ENCODE measurements at places on chromosomes 5 and 9.

GRCh38 chr5:79774171-79774854 lies 84.7 kb downstream of the CMYA5 start:
- no peak for DNase-seq

GRCh38 chr5:178849316-178849715 lies 10.4 kb upstream of the ZNF354B start:
- DNase-seq: no peak

DNA sequence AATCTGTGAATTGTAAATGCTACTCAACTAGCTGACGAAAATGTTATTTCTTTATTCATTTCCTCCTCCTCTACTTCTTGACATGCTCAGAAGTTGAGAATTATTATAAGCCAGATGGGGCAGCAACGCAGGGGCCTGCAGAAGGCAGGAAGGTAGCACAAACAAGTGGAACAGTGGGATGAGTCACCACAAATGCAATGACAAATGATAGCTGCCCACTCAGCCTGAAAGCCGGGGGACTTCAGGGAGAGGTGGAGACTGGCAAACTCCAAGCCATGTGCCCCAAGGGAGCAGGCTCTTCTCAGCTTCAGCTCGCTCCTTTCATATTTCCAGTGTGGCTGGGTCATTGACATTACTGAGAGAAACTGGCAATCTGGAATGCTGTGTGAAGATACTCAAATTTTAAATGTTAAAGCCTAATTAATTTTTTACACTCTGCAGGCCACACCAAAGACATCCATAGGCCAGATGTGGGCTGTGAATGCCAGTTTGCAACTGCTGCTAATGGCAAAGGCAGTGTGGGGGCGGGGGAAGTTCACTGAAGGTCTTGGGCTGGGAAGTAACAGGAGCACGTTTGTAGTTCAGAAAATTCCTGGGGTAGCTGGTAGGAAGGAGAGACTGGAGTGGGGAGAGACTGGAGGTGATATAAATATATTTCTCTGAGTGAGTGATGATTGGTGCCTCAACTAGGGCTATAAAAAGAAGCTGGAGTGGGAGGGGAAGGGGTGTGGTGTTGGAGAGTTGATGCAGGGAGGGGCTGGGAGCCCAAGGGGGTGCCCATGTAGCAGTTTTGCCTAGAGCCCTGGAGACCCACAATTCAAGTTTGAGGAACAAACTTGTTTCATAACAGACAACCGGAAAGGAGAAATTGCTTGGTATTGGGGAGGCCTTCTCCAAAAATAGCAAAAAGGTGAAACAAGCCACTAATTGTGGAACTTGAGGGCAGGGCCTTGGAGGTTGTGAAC lies 20.8 kb upstream of the ADRB2 start:
- no peak for DNase-seq

- no peak for DNase-seq
Observed at GRCh38 chr5:16980983-16981382, 44.9 kb upstream of the MYO10 start.

- no peak for DNase-seq
Observed at GRCh38 chr5:31935496-31936369, 238.4 kb downstream of the GOLPH3 start.

- no peak for DNase-seq
Observed at GRCh38 chr5:95390812-95391492, at the start of gene FAM81B. FAM81B (plus strand) TSS chr5:95391366; CDS start chr5:95391390, 24 bp downstream.

Measured in stimulated activated naive CD4-positive, alpha-beta T cell (primary cell).